ENCODE measurements at places on chromosomes 2 and 18. TPM values are rescaled to one million over a fixed set of nuclear protein-coding genes. Genes with fewer than 3 reads are reported as not detected.
A peak's percentile ranks its signal among the peaks of the same experiment; 100 is the strongest.

Gene GORASP2
- total RNA-seq: 92.4 TPM

DNA sequence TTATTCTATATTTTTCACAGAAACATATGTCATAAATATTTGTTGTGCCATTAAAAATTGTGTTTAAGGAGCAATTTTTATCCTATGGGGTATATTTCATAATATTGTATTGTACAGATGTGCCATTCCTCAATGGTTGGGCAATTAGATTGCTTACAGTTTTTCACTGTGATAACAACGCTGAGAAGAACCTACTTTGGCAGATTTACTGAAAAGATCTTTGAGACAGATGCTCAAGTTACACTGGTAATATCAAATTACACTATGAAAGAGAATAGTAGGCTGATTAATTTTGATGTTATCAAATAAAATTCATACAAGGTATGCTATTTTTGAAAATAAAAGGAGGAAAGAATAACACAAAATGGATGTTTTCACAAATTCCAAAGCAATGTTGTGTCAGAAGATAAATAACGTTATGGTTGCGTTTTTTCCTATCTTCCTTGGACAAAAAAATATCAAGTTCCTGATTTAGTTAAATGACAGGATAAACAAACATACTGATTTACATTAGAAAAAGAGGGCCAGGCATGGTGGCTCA, 335.1 kb upstream of the ZNF521 start:
- no peaks in the 10 kb centered on the region for H3K36me3 ChIP-seq
- H3K4me3 ChIP-seq: no peak overlapping the region
- H3K27ac ChIP-seq: no peak overlapping the region
- no peaks in the 10 kb centered on the region for H3K27me3 ChIP-seq
- no peak for DNase-seq
- no peaks in the 10 kb centered on the region for H3K4me1 ChIP-seq

DNA sequence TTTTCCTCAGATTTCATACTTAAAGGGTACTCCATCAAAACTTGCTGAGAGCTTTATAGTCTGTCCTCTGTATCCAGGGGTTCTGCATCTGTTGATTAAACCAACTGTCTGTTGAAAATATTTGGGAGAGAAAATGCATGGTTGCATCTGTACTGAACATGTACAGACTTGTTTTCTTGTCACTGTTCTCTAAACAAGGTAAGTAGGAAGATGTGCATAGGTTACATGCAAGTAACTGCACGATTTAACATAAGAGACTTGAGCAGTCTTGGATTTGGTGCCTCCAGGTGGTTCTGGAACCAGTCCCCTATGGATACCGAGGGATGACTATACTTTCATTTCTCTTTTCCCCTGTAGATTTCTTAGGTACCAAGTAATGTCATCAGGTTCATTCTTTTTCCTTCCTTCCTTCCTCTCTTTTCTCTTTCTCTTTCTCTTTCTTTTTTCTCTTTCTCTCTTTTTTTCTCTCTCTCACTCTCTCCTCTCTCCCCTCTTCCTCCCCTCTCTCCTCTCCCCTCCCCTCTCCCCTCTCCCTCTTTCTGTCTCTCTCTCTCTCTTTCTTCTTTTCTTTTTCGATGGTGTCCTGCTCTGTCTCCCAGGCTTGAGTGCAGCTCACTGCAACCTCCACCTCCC, 23.2 kb downstream of the ADNP2 start:
- peaks cover 75% of the 10 kb centered on the region for H3K36me3 ChIP-seq
- H3K4me1 ChIP-seq: peaks cover 24% of the 10 kb centered on the region
- H3K4me3 ChIP-seq: no peak overlapping the region
- no peak for DNase-seq
- H3K27me3 ChIP-seq: no peaks in the 10 kb centered on the region
- H3K27ac ChIP-seq: peak overlapping the region; percentile 48

- H3K36me3 ChIP-seq: no peaks in the 10 kb centered on the region
- H3K4me1 ChIP-seq: no peaks in the 10 kb centered on the region
- H3K27ac ChIP-seq: no peak overlapping the region
- no peaks in the 10 kb centered on the region for H3K27me3 ChIP-seq
- DNase-seq: no peak
Measured at GRCh38 chr2:103445347-103445746, 683.5 kb downstream of the TMEM182 start.
